ENCODE measurements at places on chromosomes 6 and 20.

GRCh38 chr6:69758214-69758613, 38.6 kb downstream of the LMBRD1 start:
- DNase-seq, result peak; percentile 1

DNA sequence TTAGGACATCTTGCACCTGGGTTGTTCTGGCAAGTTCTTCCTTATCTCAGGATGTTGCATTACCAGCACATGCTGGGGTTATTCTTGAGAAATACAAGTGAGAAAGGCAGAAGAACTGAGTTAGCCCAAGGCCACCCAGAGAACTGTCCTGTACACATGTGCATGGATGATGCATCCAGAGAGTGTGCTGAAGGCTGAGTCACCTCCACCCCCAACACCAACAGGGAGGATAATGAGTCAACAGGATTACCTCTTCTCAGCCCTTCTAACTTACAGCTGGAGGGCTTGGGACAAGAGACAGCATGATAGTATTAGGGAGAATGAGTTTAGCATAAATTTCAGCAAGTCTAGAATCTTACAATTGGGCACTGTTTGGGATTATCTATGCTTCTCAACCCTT, 8.5 kb downstream of the SCGN start:
- DNase-seq, result peak; percentile 85

- DNase-seq, result no peak
These were observed 10.5 kb upstream of the MLN start for GRCh38 chr6:33813990-33814985.

- DNase-seq, result no peak
These were observed 74.5 kb downstream of the GFOD1 start for GRCh38 chr6:13412639-13413465.

DNA sequence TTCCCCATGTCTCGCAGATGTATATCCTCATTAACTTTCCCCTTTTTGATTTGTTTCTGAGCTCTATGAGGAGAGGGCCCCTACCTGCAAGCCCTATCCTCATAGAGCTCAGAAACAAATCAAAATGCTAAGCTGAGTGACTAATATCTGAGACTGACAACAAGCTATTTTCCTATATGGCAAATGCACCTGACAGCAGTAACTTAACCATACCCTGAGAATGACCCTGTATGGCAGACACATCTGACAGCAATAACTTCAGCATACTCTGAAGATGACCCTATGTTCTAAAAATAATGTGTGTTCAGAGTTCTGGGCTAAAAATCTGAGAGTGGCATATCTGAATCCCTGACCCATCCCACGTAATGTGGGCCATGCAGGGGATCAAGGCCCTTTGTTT, 79.0 kb upstream of the MEI4 start:
- no peak for DNase-seq

- peak; percentile 96 for DNase-seq
These were observed 24.5 kb downstream of the TOX2 start for GRCh38 chr20:43938932-43939761.

DNA sequence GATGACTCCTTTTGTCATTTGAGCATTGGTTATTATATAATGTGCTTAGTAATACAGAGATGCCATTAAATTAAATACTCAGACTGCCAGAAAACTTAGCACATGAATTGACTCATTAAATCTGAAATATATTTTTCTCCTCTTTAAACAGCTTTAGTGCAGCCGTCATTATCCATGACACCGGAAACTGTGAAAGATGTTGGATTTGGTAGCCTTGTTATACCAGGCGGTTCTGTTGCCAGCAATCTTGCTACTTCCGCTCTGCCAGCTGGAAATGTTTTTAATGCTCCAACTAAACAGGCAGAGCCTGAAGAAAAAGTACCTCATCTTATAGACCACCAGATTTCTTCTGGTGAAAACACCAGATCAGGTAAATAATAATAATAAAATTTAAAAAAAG, 97.6 kb downstream of the SCAF8 start:
- no peak for DNase-seq

DNA sequence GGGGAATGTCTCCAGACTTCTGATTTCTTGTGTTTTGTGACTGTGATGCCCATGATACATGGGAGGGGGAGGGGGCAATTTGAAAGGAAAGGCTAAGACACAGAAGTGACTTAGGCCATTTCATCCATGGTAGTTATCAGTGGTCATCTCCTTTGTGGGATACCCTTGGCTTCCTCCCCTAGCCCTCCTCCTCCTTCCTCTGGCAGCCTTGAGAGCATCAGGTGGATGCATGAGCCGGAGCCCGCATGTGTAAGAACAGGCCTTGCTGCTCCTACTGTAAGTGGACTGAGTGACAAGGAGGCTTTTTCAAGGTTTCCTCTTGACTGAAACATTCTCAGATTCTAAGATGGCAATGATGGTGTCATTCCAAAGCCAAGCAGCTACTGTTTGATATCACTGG, 874 bp downstream of the CD83 start:
- no peak for DNase-seq

GRCh38 chr6:167094820-167095637, 27.9 kb upstream of the CCR6 start:
- no peak for DNase-seq

GRCh38 chr6:108222504-108222903, 38.3 kb downstream of the SNX3 start:
- DNase-seq, result no peak

DNA sequence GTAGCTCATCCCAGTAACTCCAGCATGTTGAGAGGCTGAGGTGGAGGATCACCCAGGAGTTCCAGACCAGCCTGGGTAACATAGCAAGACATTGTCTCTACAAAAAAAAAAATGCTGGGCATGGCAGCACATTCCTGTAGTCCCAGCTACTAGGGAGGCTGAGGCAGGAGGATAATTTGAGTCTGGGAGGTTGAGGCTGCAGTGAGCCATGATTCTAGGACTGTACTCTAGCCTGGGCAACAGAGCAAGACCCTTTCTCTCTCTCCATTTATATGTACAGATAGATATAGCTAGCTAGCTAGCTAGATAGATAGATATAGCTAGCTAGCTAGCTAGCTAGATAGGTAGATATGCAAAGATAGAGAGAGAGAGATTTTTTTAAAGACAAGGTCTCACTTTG, 20.4 kb downstream of the ILRUN start:
- no peak for DNase-seq

- no peak for DNase-seq
These were observed 65.9 kb upstream of the OGFRL1 start for GRCh38 chr6:71222671-71223070.

GRCh38 chr6:23306251-23306950, 737.0 kb downstream of the HDGFL1 start:
- no peak for DNase-seq

DNA sequence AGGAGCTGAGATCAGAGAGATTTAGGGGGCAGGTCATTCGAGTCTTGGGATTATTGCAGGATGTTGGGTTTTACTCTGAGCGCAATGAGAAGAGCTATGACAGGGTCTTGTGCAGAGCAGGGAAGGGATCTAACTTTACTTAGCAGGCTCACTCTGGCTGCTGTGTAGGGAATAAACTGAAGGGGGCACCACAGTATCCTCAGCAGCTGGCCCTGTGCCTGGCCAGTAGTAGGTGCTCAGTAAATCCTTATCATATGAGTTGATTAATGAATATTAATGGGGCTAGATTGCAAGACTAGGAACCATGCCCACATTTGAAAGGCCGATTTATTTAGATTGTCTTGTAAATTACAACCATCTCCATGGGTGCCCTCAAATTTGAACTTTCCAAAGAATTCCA, 4.6 kb upstream of the MDGA1 start:
- no peak for DNase-seq

GRCh38 chr6:20589266-20589665, 55.0 kb downstream of the CDKAL1 start:
- DNase-seq, result no peak

DNA sequence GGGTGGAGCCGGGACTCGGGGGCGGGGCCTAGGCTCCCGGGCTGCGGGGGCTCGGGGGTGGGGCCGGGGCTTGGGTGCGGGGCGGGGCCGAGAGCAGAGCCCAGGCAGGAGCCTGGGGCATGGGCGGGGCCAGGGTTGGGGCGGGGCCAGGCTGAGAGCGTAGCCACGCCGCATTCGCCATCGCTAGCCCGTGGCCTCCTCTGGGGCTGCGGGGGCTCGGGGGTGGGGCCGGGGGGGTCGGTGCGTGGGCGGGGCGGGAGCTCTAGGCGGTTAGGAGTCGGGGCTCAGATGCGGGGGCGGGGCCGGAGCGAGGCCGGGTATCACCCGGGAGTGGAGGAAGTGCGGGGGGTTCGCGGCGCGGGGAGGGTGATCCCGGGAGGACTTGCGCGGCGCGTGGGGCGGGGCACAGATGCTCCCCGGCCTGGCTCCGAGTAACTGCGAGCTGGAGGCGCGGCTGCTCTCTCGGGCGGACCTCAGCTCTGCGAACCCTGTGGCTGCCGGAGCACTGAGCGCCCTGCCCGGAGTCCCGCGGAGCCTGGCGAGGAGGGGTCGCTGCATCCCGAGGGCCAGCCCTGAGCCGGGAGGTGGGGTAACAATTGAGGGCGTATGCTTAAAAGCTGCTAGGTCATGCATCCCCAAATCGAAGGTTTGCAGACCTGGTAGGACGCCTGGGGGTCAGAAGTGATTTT, 434 bp upstream of the ECI2 start:
- DNase-seq, result peak; percentile 94

DNA sequence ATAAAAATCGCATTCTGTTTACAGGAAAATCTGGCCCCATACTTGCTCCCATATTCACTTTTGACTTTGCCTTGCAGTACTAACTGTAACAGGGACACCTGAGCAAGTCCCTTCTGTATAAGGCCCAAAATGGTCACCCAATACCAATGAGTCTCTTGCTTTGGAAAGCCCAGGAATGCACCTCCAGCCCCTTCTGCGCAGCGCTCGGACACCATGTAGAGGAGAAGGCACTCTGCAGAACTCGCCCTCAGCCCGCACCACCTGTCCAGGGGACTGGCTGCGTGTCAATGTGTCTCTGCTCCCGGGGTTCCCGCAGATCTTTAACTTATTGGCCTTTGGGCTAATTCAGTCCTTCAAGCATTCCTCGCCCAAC, 746 bp upstream of the PRND start:
- no peak for DNase-seq

- DNase-seq, result no peak
These were observed 70.8 kb downstream of the TPD52L1 start for GRCh38 chr6:125224231-125224861.

- DNase-seq, result no peak
These were observed 178.8 kb downstream of the IBTK start for GRCh38 chr6:82068721-82069120.

DNA sequence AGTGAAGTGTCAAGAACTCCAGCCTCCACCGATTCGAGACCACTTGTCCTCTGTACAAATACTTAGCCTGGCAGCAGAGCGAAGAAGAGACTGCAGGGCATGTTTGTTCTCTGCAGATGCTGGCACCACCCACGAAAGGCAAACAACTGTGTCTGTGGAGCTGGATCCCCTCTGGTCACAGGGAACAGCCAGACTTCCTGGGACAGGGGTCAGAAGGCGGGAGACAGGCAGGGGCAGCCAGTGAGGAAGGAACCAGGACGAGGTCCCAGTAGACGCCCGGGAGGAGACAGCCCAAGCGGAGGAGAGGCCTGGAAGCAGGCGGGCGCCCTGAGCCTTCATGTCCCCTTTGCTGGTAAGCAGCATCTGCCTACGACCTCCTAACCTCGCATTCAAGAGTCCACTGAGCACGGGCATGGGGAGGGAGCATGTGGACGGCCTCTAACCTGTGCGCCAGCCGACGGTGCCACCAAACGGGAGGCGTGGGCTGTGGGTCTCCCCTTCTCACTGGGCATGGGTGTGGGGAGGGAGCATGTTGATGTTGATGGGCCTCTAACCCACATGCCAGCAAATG, 265.5 kb downstream of the DLL1 start:
- DNase-seq, result no peak

GRCh38 chr6:7262746-7263518, 50.1 kb downstream of the SSR1 start:
- DNase-seq, result no peak

GRCh38 chr6:168133168-168133561, 54.2 kb upstream of the FRMD1 start:
- no peak for DNase-seq

DNA sequence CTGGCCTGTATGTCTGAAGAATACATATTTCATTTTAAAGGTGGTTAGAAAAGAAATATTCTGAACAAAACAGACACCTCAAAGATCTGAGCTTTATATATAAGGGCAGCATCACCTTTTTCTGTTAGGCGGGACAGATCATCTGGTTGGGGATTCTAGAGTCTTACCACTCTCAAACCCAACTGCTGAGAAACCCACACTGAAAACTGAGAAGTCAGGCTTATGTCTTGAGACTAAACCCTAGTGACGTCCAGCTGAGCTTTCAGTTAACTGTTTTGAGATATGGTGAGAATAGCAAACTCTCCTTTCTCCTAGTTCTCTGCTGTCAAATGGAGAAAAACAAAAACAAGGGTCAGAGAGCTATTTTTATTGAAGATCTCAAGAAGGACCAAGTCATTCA, 63.7 kb upstream of the CCN6 start:
- DNase-seq, result no peak

GRCh38 chr20:14401479-14402138, 64.2 kb upstream of the FLRT3 start:
- no peak for DNase-seq

- DNase-seq, result no peak
These were observed 150.0 kb upstream of the MARCKS start for GRCh38 chr6:113707194-113707593.

- no peak for DNase-seq
These were observed 97.4 kb downstream of the SNX5 start for GRCh38 chr20:17871181-17871580.

DNA sequence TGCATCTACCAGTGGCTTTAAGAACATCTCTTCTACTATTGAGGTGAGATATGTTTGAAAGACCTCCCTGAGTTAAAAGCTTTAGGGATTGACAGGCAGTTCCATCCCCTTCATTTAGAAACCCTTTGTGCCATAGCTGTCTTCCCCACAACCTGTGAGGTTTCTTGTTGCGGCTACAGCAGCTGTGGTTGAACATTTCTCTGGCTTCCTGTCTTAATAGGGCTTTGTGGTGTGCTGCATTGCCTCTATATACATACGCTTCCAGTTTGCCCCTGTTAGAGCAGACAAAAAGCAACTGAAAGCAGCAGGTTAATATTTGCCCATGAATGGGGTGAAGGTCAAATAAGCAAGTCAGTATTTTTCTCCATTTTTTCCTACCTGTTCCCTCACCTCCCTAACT, 210.2 kb downstream of the TMEM200A start:
- DNase-seq, result no peak

- DNase-seq, result peak; percentile 64
These were observed 10.8 kb downstream of the GSTA4 start for GRCh38 chr6:52984247-52984646.

- DNase-seq, result no peak
These were observed 79.9 kb downstream of the ZNF217 start for GRCh38 chr20:53513489-53514298.

- no peak for DNase-seq
These were observed 56.2 kb downstream of the AGPAT4 start for GRCh38 chr6:161217628-161218027.

GRCh38 chr20:61930776-61931475, 134.8 kb downstream of the TAF4 start:
- no peak for DNase-seq

- no peak for DNase-seq
These were observed 1592.6 kb downstream of the GRIK2 start for GRCh38 chr6:102986086-102986485.

GRCh38 chr6:149439626-149440025, 39.6 kb downstream of the SUMO4 start:
- no peak for DNase-seq

GRCh38 chr20:48708630-48709029, 119.2 kb downstream of the PREX1 start:
- DNase-seq, result no peak

GRCh38 chr6:156791320-156791850, 14.2 kb downstream of the ARID1B start:
- DNase-seq, result peak; percentile 83

GRCh38 chr20:5822569-5822968, 72.4 kb downstream of the SHLD1 start:
- no peak for DNase-seq

- DNase-seq, result no peak
These were observed 65.0 kb downstream of the PSMG4 start for GRCh38 chr6:3323696-3324261.

All from kidney tubule cell (primary cell).